ENCODE measurements at places on chromosomes 3 and 15.

DNA sequence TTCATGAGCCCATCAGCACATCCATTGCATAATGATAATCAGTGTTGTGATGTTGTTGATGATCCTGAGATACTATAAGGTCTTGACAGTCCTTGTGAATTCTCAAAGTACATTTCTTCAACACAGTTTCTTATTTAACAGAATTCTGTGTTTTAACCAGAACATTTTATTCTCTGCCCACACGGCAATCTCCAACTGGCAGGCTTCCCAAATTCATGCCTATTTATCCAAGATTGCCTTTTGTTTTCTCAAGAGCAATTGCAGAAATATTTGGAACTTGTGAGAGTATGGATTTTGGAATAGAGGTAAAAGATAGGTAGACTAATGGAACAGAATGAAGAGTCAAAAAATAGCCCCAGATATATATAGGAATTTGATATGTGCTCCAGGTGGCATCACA is 116.0 kb downstream of the UACA start:
- DNase-seq = no peak

- no peak for DNase-seq
These were observed 2.9 kb downstream of the CADM2 start for GRCh38 chr3:84961521-84962255.

DNA sequence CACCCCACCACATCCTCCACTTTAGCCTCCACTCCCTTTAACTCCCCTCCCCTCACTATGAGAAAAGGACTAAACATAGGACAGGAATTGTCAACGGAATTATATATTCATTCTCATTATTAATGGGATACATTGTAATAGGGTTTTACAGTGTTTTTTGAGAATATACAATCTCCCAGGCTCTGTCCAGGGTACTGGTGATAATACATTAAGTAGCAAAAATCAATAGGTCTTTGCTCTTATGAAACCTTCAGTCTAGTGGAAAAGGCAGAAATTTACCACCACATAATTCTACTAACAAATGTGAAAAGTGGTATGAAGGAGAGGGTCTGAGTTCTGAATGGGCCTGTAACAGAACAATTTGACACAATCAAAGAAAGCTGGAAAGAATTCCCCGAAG is 28.2 kb upstream of the IGSF11 start:
- no peak for DNase-seq

DNA sequence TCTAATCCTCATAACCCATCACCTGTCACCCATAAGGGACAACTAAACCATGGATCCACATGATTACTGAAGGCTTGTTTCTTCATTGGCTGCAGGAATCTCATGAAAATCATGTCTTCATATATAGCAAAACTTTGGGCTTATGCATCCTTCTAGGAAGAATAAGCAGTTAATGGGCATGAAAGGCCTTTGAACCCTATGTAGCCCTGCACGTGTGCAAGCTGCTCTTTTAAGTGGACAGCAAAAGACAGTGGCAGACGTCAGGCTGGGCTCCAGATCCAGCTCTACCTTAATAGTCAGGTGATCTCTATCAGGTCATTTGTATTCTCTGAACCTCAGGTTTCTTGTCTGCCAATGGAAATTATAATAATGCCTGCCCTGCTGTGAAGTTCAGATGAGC is 18.9 kb downstream of the CYP19A1 start:
- no peak for DNase-seq

DNA sequence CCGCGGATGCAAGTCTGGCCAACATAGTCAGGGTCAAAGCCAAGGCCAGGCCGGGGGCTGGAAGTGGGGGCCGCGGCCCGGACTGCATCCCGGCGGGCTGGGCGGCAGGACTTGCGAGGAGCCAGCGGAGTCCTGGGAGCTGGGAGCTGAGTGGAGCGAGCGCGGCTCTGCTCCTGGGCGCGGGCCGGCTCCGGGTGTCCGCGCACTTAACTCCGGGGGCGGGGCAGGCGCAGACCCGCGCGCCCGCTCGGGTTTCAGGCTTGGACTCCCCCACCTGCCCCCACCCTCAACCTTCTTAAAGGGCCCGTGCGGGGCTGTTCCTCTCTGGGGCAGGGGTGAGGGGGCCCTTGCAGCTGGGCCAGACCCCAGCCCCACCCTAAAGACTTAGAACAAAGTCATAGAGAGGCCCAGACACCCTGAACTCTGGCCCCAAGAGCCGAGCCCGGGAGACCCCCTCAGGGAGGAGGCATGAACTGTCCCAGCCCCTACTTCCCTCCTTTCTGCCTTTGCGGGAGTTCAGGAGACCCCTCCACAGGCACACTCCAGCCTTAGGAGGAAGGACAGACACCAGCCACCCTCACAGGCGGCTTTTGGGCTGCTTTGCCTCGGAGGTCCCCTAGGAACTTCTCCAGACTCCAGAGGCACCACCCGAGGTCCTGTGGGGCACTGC is at the start of gene CSPG4:
Gene CSPG4 (minus strand): TSS at position 181 of the 670 bp plus-strand sequence. CDS start 93 bp downstream, at position 88.
- no peak for DNase-seq

DNA sequence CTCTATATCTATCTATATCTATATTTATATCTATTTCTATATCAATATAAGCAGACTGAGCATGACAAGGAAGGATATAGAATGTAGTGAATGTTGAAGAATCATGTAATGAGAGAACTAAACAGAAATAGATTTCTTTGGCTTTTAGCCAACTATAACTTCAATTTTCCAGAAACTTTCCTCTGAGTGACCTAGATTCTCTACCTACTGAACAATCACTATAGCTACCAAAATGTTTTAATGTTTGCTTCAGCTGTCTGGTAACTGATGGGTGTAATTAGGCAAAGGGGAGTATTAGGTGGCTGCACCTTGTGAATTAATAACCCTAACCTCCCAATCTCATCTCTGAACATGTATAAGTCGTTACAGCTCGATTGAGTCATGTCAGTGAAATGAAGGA is 76.4 kb upstream of the ROBO1 start:
- DNase-seq = no peak

DNA sequence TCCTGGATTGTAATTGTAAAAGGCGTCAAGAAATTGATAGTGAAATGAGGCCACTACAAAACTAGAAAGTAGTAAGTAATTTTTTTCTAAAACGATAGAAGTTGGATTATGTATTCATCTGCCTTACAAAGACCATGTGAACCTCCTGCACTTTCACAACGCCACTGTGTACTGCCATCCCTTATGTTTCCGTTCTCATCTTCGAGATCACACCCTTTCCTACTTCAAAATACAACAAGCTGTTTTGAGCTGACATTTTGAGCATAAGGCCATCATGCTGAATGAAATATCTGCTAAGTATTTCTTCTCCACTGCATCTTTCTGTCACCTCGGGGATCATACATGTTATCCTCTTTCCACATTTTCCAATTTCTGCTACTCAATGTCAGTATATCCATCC is 885.5 kb downstream of the ROBO1 start:
- no peak for DNase-seq

- DNase-seq = no peak
These were observed 2.1 kb downstream of the ABHD17C start for GRCh38 chr15:80697075-80697685.

DNA sequence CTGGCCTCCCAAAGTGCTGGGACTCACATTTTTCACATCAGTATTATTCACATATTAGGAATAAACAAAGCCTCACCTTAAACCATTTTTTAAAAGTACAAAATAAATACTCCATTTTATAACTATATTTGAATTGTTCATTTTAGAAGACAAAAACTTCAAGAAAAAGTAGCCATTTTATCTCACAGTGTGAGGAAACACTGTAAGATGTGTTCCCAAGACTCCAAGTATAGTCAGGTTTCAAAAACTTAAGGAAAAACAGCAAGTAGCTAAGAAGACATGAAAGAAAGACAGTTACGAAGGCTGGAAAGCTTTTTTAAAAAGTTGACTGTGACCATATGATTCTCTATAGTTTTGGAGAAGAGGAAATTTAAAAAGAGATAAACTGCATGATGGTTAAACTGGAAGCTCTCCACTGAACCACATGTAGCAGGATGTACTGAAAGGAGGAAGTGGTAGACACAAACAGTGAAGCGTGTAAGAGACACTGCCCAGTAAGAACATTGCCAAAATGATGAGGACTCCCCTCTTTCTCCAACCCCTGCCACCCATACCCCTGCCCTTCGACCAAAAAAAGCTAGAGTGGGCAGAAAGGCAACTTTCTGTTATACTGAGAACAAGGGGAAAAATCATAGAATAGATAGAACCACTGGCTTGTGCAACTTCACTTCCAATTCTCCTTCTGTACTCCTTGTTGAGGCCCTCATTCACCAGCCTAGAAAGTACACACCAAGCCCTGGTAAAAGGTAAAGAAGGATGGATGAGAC is 6.2 kb upstream of the TMF1 start:
- DNase-seq = no peak

DNA sequence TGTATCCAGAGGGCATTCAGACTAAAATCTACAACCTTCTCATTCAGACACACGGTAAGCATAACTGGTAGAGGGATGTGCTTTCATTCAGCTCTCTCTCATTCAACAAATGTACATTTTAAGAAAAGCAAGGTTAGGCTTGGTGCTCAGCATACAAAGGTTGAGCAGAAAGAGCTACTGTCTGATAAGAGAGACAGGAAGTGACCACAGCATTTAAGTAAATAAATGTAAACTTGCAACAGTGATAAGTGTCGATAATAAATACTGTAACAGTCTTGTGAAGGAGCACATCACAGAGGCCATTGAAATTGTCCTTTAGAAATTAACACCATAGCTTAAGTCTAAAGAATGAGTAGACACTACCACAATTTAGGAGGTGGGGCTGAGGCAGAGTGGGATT is 3.4 kb downstream of the CD96 start:
- no peak for DNase-seq

- DNase-seq = peak; percentile 36
These were observed 77.2 kb downstream of the LDHAL6B start for GRCh38 chr15:59283717-59284391.

DNA sequence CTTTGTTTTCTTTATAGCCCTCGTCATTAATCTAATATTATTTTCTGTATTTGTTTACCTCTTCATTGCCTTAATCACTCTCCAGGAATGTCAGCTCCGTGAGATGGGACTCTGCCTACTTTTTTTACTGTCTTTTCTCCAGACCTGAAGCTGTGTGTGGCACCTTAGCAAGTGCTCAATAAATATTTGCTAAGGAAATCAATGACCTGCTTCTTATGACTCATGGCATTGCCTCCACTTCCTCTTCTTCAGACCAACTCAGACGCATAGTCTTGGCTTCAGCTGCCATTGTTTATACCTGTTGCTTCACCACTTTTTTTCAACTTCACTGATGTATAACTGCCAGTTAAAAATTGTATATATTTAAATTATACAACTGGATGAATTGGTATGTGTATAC is 218.5 kb upstream of the CMC1 start:
- no peak for DNase-seq

DNA sequence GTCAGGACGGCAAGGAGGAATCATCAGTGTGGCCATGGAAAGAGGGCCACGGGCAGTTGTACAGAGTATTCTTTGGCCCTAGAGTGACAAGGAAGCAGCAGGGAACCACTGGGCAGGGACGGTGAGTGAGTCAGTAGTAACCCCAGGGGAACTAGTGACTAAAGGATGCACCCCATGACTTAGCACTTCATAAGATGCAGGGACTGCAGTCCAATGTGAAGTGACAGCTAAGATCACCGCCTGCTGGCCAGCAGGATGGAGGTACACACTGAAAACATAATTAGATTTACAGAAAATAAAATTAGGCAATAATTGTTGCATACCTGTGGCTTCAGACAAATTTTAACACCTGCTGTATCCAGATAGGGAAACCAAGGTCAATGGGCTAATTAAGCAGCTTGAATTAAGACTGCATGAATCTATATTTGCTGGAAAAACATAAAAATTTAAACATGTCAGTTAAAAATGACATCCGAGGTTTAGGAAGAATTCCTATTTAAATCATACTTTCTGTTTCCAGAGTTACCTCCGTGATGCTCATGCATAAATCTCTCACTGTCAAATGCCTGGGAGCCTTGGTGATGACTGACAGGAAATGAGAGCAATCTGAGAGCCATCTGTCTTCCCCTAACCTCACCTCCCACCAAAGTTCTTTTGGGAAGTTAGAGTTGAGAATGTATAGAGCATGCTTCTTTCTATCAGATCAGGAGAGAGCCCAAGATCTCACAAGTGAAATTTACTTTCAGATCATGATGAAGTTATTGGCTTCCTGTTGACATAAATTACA is 56.5 kb downstream of the DCLK3 start:
- DNase-seq = no peak

DNA sequence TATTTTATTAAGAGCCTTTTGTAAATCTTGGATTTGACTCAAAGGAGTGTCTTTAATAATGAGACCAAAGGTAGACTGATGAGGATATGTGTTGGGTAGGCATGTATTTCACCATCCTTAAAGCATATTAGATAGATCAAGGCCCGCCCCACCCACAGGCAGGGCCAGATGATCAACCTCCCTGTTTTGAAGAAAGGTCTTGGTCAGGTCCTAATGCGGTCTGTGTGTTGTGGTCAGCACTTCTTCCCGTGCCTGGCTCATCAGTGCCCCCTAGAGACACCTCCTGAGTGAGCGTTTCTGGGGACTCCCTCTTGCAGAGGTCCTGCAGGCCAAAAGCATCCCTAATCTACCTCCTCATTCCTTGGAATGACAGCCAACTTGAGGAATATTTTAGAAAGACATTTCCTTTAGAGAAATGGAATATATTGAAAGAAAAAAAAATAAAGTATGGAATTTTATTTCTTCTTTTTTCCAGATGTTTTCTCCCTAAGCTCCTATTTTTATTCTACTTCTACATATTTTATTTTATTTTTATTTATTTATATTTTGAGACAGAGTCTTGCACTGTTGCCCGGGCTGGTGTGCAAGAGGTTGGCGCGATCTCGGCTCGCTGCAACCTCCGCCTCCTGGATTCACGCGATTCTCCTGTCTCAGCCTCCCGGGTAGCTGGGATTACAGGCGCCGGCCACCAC is 6.0 kb downstream of the TM4SF4 start:
- DNase-seq = peak; percentile 84

- peak; percentile 48 for DNase-seq
These were observed 42.1 kb downstream of the CORO2B start for GRCh38 chr15:68620721-68621527.

GRCh38 chr3:151673974-151674373 is 59.8 kb upstream of the AADACL2 start:
- no peak for DNase-seq

DNA sequence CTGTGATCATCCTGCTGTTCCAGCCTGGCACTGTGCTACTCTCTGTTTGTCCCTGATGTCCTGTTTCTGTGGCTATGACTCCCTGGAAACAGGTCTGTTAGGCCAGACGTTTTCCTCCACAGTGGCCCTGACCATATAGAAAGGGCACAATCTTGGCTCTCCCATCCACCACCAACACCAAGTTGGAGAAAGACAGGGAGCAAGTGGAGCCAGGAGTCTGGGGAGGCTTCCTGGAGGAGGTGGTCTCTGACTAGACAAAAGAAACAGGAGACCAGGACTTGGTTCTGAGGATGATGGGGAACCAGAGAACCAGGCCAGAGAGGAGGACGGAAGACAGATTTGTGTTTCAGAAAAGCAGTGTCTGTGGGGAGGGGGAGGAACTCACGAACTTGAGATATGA is 49.2 kb upstream of the SMAD6 start:
- no peak for DNase-seq

GRCh38 chr3:195001261-195001660 is 269.7 kb downstream of the XXYLT1 start:
- DNase-seq = no peak

GRCh38 chr3:185797108-185797881 is 27.5 kb downstream of the IGF2BP2 start:
- DNase-seq = no peak

- DNase-seq = no peak
These were observed 129.9 kb upstream of the TSC22D2 start for GRCh38 chr3:150278195-150278594.

All from breast epithelium (tissue), 4 donors.